Kidney (tissue), 22 donors: ENCODE measurements at places on chromosomes 13 and 19.

DNA sequence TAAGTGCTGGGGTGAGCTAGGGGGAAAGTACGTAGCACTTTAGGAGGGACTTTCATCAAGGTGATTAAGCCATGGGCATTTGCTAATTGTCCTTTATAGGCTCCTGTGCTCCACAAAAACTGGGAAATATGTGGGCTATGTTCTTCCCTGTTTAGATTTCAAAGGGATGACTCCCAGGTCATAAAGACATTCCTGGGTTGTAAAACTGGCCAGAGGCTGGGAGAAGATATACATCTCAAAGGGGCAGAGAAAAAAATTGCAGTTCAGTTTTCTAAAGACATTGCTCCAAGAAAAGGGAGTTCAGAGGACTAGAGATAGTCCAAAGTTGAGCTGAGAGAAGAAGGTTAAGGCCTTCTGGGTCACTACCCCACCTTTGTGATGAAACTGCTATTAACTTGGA, 204.8 kb downstream of the MYO16 start:
- no peak for DNase-seq

DNA sequence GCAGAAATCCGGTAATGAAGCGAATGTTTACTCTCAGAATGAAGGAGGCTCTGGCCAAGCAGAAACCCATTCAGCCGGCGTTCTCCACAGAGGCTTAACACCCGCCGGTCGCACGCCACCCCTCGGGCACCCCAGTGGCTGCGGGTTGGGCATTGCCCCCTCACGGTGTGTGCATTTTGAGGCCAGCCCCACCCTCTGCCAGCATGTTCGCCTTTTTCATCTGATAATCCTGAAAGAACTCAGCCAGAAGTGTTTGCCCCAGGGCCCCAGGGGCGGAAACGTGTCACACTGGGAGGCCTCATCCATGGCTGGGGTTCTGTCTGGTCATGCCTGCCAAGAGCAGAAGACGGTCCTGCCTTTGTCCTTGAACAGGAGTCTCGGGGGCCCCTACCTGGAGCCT, 34.2 kb downstream of the COMP start:
- DNase-seq: peak; percentile 71

DNA sequence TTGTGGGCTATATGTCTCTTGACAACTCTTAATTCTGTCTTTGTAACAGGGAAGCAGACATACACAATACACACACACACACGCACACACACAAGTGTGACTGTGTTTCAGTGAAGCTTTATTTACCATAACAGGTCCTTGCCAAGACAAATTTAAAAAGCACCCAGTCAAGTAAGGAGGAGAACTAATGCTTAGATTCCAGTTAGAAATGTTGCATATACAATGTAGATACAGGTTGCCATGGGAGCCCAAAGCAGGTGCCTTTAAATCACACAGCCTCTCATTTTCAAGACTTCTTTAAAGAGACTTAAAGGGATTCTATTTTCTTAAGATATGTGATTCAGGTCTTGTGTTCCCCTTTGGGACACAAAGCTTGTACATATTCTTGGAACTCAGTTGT, 1551.9 kb downstream of the EFNB2 start:
- no peak for DNase-seq

DNA sequence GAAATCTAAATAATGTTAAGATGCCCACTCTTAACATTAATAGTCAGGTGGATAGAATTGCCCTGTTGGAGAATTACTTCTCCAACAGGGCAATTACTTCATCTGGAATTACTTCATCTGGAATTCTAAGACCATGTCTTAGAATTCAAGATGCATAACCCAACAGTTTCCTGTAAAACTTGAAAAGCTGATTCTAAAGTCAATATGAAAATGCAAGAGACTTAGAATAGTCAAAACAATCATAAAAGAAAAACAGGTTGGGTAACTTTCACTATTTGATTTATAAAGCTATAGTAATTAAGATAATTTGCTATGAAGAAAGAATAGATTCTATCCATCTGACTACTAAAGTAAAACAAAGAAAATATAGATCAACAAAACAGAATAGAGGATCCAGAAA, 75.2 kb downstream of the ABCC4 start:
- DNase-seq: no peak

DNA sequence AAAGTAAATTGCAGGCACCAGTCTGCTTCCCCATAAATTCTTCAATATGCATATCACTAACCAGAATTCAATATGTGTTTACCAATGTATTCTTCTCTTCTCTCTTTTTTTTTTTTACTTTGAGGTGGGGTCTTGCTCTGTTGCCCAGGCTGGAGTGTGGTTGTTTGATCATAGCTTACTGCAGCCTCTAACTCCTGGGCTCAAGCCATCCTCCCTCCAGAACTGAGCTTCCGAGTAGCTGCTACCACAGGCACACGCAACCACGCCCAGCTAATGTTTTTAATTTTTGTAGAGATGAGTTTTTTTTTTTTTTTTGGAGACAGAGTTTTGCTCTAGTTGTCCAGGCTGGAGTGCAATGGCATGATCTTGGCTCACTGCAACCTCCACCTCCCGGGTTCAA, 16.8 kb downstream of the LTBP4 start:
- no peak for DNase-seq

GRCh38 chr19:38676023-38676877, 28.8 kb downstream of the ACTN4 start:
- DNase-seq: peak; percentile 74

DNA sequence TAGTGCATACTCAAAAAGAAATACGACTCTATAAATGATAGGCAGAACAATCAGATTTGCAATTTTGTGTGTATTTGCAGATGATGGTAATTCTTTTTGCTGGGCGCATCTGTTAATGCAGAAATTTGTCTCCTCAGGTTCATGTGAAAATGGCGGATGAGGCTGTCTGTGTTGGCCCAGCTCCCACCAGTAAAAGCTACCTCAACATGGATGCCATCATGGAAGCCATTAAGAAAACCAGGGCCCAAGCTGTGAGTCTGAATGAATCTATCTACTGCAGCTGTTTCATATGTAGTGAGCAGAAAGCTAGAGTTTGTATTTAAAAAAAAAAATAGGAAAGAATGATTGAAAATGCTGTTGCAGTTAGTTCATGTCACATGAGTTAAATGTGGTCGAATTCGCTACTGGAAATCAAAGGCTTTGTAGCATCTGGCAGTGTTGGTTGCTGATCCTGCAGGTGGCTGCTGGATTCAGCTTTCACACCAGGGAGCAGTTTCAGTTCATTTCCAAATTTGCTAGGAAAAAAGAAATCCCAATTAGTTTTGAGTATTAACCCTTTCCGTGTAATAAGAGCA, 66.0 kb downstream of the PCCA start:
- DNase-seq: no peak

- no peak for DNase-seq
Measured at GRCh38 chr13:66154354-66154753, 1075.8 kb downstream of the PCDH9 start.

- no peak for DNase-seq
Measured at GRCh38 chr13:34070006-34070405, 252.1 kb downstream of the RFC3 start.

DNA sequence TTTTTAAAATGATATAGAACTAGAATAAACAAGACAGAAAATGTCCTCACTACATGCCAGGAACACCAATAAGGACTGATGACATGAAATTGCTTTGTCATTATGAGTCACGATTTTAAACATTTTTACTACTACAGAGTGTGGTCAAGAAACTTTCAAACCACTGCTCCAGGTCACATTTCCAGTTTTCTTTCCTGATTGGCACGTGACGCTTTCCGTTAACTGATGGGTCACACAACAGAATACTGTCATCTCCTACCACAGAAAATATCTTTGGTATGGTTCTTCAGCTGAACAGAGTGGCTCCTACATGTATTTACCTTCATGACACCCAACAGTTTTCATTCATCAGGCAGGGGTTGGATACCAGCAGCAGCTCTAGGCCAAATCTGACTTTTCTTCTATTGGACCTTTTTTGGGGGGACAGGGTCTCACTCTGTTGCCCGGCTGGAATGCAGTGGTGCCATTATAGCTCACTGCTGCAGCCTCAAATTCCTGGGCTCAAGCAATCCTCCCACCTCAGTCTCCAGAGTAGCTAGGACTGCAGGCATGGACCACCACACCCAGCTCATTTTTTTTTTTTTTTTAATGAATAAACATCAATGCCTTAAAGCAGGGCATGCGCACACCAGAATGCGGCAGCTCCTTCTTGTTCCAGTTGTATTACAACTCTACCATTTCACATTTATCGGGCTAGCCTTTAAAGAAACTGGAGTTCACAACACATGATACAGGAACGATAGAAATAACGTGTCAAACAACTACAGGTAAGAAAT, 147.4 kb downstream of the RNF17 start:
- DNase-seq: no peak

- no peak for DNase-seq
Measured at GRCh38 chr13:75308222-75308621, 173.7 kb downstream of the TBC1D4 start.

DNA sequence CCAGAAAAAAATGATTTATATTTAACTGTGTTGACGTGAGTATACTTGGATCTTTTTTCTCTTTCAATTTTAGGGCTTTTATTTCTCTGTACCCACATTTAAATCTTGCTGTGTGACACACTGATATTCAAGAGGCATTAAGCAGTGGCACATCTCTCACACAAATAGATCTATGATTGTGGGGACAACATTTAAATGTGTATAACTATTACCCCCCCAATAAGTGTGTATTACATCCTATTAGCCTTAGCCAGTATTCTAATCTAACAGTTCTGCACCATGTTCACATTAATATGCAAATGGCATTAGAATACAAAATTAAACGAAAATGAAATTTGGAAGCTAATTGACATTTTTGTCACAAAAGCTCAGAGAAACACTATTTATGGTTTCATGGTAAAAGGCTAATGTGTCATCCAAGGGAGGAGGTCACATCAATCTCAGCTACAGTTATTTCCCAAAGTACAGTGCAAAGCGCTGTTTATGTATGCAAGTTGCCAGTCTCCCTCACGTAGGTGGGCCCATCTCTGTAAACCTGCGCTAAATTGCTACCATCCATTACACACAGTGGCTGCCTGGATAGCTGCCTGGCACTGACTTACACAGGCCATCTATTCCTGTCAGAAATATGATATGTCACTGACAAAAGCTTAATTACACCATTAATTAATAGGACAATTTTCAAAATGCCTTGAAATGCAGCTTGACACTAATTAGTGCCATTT, 984.7 kb upstream of the PCDH9 start:
- peak; percentile 8 for DNase-seq

- DNase-seq: peak; percentile 39
Measured at GRCh38 chr13:99366075-99366987, 59.1 kb upstream of the GPR183 start.

- DNase-seq: no peak
Measured at GRCh38 chr13:27383104-27383921, 41.1 kb upstream of the GTF3A start.
